ENCODE measurements at places on chromosomes 3 and 15. TPM values are rescaled to one million over a fixed set of nuclear protein-coding genes. Genes with fewer than 3 reads are reported as not detected.
A peak's percentile ranks its signal among the peaks of the same experiment; 100 is the strongest.

GRCh38 chr3:58899159-58899952 is 150.5 kb downstream of the CFAP20DC start:
- no peak for DNase-seq

Gene TRMT10C
- 38.7 TPM for polyA plus RNA-seq

DNA sequence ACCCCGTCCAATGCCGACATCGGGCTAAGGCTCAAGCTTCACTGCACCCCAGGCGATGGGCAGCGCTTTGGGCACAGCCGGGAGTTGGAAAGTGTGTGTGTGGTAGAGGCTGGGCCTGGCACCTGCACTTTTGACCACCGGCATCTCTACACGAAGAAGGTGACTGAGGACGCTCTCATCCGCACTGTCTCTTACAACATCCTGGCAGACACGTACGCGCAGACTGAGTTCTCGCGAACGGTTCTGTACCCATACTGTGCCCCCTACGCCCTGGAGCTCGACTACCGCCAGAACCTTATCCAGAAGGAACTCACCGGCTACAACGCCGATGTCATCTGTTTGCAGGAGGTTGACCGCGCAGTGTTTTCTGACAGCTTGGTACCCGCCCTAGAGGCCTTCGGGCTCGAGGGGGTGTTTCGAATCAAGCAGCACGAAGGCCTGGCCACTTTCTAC is 1.0 kb downstream of the PDE12 start:
- no peak for DNase-seq

DNA sequence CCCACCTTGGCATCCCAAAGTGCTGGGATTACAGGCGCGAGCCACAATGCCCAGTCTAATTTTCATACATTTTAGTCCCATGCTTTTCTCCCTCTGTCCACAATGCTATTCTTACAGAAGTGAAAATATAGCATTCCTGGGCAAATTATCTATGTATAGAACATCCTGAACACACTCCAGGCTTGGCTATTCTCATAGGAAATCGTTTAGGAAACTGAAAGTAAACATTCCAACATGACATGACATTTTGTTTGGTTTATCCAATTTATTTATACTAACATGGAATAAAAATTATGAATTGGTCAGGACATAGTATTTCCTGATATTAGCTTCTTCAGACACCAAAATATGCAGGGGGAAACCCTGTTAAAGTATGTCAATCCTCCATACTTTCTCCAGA is 52.6 kb downstream of the SYNM start:
- DNase-seq: no peak

Gene EEF1AKMT4
- 2.7 TPM for polyA plus RNA-seq

DNA sequence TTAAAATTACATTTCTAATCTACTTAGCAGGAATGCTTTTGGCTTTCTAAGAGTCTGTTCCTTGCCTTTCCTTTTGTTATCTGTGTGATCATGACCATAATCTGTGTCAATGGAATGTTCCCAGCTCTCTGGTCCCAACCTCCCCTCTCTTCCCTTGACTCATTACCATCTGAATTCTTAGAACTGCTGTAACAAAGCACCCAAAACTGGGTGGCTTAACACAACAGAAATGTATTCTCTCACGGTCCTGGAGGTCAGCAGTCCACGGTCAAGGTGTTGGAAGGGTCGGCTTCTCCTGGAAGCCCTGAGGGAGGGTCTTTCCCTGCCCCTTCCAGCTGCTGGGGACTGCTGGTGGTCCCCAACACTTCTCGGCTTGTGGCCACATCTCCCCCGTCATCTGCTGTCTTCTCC is 81.1 kb downstream of the LRRK1 start:
- DNase-seq: no peak

- no peak for DNase-seq
These were observed 378.6 kb upstream of the MCTP2 start for GRCh38 chr15:93852761-93853160.

- DNase-seq: no peak
These were observed 21.0 kb upstream of the CACNA1D start for GRCh38 chr3:53473422-53473821.

Gene FAM43A
- polyA plus RNA-seq: 5.9 TPM

DNA sequence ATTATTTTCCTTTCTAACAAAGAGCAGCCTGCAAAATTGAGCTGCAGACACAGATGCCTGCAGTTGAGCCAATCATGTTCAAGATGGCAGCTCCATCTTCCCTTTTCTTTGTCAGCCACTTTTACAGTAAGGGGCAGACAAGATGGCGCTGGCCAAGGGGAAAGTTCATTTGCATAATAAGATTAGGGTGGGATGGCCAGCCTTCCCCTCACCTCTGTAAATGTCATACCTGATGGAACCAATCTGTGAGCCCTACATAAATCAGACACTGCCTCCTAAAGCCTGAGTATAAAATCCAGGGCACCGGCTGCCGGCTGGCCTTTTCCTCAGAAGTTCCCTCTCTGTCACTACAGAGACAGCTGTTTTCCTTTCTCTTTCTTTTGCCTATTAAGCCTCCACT is 15.8 kb downstream of the PATL2 start:
- no peak for DNase-seq

- peak; percentile 99 for DNase-seq
These were observed 48.6 kb downstream of the OIP5 start for GRCh38 chr15:41283653-41284426.

Gene PATL2
- polyA plus RNA-seq: 0.51 TPM

Gene SERINC4
- polyA plus RNA-seq: not detected

DNA sequence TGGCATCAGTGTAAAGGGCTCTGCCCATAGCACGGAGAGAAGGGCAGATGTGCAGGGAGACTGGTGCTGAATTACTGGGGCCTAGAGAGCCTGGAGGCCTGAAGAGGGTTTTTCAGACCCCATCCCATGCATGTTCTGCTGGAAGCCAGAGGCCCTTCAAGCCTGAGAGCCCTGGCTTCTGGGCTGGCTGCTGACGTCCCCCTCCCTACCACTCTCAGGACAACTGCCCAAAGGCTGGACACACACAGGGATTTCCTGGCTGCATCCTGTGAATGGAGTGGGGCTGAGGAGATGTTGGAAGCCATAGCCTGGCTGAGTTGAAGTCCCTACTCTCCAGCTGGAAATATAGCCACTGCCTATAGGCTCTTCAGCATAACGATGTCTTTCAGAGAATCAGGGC is 16.9 kb upstream of the DOCK3 start:
- DNase-seq: no peak

Gene BOC
- 24.0 TPM for polyA plus RNA-seq

DNA sequence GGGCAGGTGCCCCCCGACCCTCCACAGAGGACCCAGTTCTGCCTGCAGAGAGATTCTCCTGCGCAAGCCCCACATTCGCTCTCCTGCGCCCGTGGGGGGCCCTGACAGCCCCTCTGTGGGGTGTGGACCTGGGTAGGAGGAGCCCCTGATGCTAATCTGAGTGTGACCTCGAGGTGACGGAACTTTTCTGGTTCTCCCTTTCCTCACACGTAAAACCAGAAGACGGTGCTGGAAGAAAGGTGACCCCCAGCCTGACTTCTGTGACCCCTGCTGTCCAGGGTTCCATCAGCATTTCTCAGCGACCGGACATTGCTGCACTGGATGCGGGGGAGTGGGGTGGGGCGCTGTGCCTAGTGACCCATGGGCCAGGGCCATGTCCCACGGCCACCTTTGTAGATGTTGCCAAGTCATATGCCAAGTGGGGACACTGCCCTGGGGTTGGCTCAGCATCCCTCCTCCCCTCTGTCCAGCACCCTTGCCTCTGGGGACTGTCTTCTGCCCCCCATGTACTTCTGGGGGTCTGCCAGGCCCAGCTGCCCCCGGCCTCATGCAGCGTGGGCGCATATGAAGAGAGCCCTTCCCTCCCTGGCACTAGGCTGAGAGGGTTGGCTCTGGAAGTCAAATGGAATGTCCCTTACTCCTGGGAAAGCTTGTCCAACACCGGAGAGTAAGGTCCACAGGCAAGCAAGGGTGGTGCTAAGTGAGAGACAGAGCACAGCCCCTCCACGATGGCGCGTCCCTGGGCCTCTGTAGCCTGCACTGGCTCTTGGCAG is 129.1 kb upstream of the MEF2A start:
- DNase-seq: no peak

- DNase-seq: no peak
These were observed 44.9 kb upstream of the TEX9 start for GRCh38 chr15:56320316-56320715.

Gene TM4SF18
- polyA plus RNA-seq: 33.1 TPM

GRCh38 chr15:63256433-63257274 is 20.8 kb upstream of the APH1B start:
- no peak for DNase-seq

- no peak for DNase-seq
These were observed 764 bp downstream of the UACA start for GRCh38 chr15:70762469-70763119.

DNA sequence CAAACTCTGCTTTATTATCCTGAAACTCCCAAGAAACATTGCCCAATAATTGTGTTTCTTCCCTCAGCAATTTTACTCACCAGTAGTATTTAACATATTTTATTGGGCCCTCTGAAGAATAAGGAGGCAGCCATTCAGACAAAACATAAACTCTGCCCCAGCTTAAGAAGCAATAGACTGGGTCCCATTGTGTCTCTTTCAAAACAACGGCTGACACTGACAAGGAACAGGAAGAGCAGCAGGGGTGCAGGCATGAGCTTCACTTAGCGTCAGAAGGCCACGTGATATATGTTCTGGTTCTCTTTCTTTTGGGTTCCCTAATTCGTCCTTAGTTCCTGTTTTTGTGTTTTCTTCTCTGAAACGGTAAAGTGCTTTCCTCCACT is 242.3 kb downstream of the FHIT start:
- DNase-seq: no peak

- no peak for DNase-seq
These were observed 12.8 kb downstream of the IL17RB start for GRCh38 chr3:53859178-53859577.

Gene SMARCC1
- 137 TPM for polyA plus RNA-seq

GRCh38 chr3:144287001-144287400 is 315.4 kb downstream of the DIPK2A start:
- no peak for DNase-seq

GRCh38 chr3:184712248-184713039 is 580 bp upstream of the MAGEF1 start:
- no peak for DNase-seq

Gene RHCG
- polyA plus RNA-seq: 3.5 TPM

GRCh38 chr3:61573441-61573840 is 12.1 kb downstream of the PTPRG start:
- no peak for DNase-seq

All from right renal cortex interstitium (tissue), 3 donors.